ENCODE measurements at places on chromosomes 5 and 9. TPM values are rescaled to one million over a fixed set of nuclear protein-coding genes. Genes with fewer than 3 reads are reported as not detected.

The OCLN gene
- total RNA-seq: 0.26 TPM

The RNF145 gene
- total RNA-seq: 47.3 TPM

The DMRTA1 gene
- total RNA-seq: 0.47 TPM

The BTNL8 gene
- not detected for total RNA-seq

The PCDHGB1 gene
- 1.5 TPM for total RNA-seq

The LCN6 gene
- not detected for total RNA-seq

The C9orf153 gene
- total RNA-seq: 0.32 TPM

The ZBTB43 gene
- 18.3 TPM for total RNA-seq

The FBP2 gene
- total RNA-seq: not detected

The SLC36A2 gene
- total RNA-seq: not detected

The SLC34A3 gene
- total RNA-seq: not detected

The PSMD5 gene
- 14.1 TPM for total RNA-seq

The PCDHA12 gene
- total RNA-seq: under 0.01 TPM

The TLR4 gene
- 2.2 TPM for total RNA-seq

The IPO11 gene
- total RNA-seq: 22.7 TPM

The PITX1 gene
- 4.1 TPM for total RNA-seq

The MLANA gene
- total RNA-seq: not detected

The FRMPD1 gene
- not detected for total RNA-seq

The CLTB gene
- total RNA-seq: 103 TPM

The XRCC4 gene
- total RNA-seq: 3.0 TPM
